NCI-H524 treated with DMSO at 0.1 percent for 48 hours (cell line): ENCODE measurements at places on chromosomes 11 and 22.

GRCh38 chr11:23995891-23996290 is 501.0 kb upstream of the LUZP2 start:
- no peak for DNase-seq

GRCh38 chr22:38866024-38866398 is 6.0 kb downstream of the CBX6 start:
- DNase-seq, result no peak

GRCh38 chr22:20171288-20172140 is 20.7 kb upstream of the CCDC188 start:
- DNase-seq, result no peak

DNA sequence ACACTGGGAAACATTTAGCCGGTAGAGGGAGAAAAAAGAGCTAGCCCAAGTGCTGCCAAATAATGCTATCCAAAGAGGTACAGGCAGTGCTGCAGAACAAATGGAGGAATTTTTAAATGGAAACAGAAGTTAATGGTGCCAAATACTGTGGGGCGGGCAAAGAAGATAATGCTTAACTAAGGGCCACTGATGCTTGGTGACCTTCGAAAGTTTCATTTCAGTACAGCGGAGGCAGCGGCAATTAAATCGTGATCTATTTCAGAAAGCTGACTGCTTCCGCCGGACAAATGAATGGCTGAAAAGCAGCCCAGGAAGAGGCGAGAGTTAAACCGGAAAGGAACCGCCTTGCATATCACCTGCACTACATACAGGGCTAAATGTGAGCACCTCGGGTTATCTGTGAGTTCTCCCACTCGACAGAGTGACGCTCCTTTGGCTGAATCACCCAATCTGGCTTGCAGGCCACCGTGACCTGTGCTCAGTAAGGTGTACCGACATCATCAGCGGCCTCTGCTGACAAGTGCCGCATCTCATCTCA is 42.1 kb downstream of the CADM1 start:
- DNase-seq, result no peak
